ENCODE measurements at places on chromosomes 3 and 15. TPM values are rescaled to one million over a fixed set of nuclear protein-coding genes. Genes with fewer than 3 reads are reported as not detected.

DNA sequence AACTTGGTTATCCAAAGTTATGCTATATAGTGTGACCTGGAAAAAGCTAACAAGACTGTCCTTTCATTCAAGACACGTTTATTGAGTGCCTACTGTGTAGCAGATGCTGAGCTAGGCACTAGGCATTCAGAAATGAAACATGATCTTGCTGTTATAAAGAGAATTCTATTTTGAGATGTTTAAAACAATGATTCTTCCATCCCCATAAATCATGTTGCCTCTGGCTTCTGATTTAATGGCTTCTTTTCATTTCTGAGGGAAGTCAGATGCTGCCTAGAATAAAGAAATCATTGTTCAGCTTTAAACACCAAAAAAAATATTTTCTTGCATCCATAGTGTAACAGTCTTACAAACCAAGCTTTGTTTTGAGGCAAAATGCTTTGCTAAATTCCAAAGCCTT lies 620.9 kb upstream of the UBE2E2 start:
- no peak overlapping the region for H3K4me3 ChIP-seq
- no peaks in the 10 kb centered on the region for H3K27me3 ChIP-seq
- no peaks in the 10 kb centered on the region for H3K36me3 ChIP-seq
- peaks cover 7% of the 10 kb centered on the region for H3K4me1 ChIP-seq
- H3K27ac ChIP-seq: no peak overlapping the region
- no peak for DNase-seq

NLGN1 gene
- total RNA-seq: 0.51 TPM

- peak; percentile 63 for DNase-seq
- no peaks in the 10 kb centered on the region for H3K27me3 ChIP-seq
- no peaks in the 10 kb centered on the region for H3K36me3 ChIP-seq
- no peak overlapping the region for H3K4me3 ChIP-seq
These were observed 24.6 kb upstream of the CORO2B start for GRCh38 chr15:68553994-68554720.

FES gene
- 9.3 TPM for total RNA-seq

DNA sequence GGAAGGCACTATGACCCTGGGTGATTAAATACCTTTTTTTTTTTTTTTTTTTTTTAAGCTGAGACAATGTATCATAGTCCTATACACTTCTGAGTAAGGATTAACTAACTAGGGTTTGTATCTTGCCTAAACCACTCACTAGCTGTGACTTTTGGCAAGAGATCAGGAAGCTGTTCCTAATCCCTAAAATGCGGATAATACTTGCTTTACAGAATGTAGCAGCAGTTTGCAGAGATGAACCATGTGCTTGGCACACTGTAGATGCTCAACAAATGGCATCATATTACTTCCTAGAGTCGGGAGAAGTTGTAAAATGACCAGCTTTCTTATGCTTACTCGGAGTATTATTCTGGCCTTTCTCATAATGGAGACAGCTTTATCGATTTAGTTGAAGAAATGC lies 25.6 kb upstream of the PYGO1 start:
- no peaks in the 10 kb centered on the region for H3K4me1 ChIP-seq
- no peaks in the 10 kb centered on the region for H3K36me3 ChIP-seq
- no peak overlapping the region for H3K4me3 ChIP-seq
- DNase-seq: no peak
- H3K27ac ChIP-seq: no peak overlapping the region

DNA sequence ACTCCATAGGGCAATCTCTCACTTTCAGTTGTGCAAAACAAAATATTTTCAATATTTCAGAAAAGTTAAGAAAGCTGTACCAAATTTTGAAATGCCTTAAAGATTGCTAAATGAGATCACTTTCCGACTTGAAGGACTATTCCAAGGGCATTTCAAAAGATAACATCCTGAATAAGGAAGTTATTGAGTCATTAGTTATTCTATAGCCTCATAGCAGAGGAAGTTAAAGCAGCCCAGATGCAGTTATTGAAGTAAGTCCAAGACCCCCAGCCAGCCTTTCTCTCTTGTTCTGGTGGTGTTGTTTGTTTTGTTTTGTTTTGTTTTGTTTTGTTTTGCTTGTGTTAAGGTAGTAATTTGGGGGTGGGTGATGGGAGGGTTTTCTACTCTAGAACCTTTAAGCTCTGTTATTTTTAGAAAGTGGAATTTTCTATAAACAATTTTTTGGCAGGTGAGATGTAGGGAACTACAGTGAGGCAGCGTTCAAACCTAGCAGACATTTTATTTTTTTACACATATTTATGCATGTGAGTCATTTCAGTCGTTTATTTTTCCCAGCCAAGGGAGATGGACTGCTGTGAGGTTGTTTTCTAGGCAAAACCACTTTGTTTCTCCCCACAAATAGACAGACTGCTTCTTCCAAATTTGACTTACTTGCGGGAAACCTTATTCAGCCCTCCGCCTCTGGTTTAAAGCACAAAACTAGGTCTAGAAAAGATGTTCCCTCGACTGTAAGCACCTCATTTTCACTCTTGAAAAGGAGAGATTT lies 216.3 kb upstream of the ARPP21 start:
- no peak overlapping the region for H3K27ac ChIP-seq
- H3K4me3 ChIP-seq: no peak overlapping the region
- H3K4me1 ChIP-seq: peaks cover 4% of the 10 kb centered on the region

GRCh38 chr3:161508852-161509477 lies 12.4 kb downstream of the OTOL1 start:
- no peaks in the 10 kb centered on the region for H3K4me1 ChIP-seq
- no peak for DNase-seq
- no peaks in the 10 kb centered on the region for H3K27me3 ChIP-seq

- no peaks in the 10 kb centered on the region for H3K36me3 ChIP-seq
- no peak overlapping the region for H3K27ac ChIP-seq
- H3K4me3 ChIP-seq: no peak overlapping the region
These were observed 26.2 kb downstream of the ARPP21 start for GRCh38 chr3:35665390-35666055.

SYNM gene
- 2.0 TPM for total RNA-seq

NME9 gene
- total RNA-seq: 0.60 TPM

- H3K4me1 ChIP-seq: no peaks in the 10 kb centered on the region
- DNase-seq: no peak
- H3K27ac ChIP-seq: no peak overlapping the region
- no peak overlapping the region for H3K4me3 ChIP-seq
- H3K36me3 ChIP-seq: no peaks in the 10 kb centered on the region
These were observed 132.3 kb downstream of the LRRK1 start for GRCh38 chr15:101051291-101052030.

LARP6 gene
- total RNA-seq: 9.7 TPM

GRCh38 chr3:46574881-46575576 lies 8.9 kb upstream of the LRRC2 start:
- no peak overlapping the region for H3K4me3 ChIP-seq
- no peaks in the 10 kb centered on the region for H3K27me3 ChIP-seq

DNA sequence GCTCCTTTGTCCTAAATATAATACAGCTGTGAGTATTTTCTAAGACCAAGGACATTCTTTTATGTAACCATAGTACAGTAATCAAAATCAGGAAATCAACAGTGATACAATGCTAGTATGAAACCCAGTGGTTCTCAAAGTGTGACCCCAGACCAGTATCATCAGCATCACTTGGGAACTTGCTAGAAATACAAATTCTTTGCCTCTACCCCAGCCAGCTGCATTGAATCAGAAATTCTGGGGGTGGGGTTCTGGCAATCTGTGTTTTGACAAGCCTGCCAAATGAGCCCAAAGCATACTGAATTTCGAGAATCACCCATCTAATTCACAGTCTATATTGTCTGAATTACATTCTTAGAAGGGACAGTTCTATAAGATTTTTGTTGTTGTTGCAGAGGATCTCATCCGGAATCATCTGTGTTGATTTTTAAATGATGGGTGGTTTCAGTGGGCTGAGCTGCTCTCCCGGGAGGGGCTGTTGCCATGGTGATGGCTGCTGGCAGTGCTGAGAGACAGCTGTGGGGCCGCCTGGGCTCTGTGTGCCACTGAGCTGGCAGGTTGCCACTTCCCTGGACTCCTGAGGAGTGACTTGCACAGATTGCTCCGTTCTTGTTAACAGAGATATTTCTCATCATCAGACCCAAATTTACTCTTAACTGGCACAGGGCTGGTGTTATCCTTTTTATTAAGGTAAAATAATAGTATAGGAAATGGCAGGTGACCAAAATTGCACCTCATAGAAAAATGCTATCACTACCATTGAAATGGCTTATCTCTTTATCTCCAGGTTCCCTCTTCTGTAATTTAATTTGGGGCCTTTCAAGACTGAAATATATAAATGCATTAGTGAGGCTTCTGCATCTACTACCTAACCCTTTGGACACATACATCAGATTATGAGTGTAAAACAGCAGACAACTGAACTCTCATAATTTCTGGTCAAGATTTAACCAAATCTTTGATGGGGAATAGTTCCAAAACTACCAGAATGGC lies 56.5 kb downstream of the NEK11 start:
- H3K36me3 ChIP-seq: no peaks in the 10 kb centered on the region
- H3K4me1 ChIP-seq: no peaks in the 10 kb centered on the region
- no peaks in the 10 kb centered on the region for H3K27me3 ChIP-seq
- H3K4me3 ChIP-seq: no peak overlapping the region

DNA sequence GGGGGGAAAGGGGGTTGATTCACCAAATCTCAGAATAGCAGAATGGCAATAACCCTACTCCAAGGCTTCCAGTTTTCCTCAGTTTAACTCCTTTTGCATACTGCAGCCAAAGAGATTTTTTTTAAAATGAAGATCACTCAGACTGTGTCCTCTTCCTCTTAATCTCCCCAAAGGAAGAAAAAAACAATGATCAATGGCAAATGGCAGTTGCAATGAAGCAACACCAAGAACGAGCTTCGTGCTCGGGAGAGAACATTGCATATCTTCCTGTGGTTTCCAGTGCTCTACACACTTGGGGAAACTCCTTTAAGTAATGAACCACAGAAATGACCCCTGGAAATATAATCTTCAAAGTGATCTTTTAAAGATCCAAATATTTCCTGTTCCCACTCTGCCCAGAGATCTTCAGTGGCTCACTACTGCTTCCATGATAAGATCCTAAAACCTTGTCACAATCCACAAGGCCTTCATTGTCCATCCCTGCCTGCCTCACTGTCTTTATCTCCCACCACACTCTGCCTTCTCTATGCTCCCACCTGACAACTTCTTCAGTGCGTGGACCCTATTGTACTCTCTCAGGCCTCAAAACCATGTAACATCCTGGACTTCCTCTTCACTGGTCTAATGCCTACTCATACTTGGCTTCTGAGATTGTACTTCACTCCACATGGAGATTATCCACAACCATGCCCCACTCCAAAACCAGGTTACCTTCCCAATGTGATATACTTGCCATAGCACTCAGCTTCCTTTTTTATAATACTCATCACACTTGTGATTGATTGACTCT lies 394.8 kb downstream of the FHIT start:
- no peaks in the 10 kb centered on the region for H3K36me3 ChIP-seq
- H3K4me3 ChIP-seq: no peak overlapping the region
- H3K27me3 ChIP-seq: no peaks in the 10 kb centered on the region
- no peak for DNase-seq

- H3K4me3 ChIP-seq: no peak overlapping the region
- no peaks in the 10 kb centered on the region for H3K36me3 ChIP-seq
- no peak overlapping the region for H3K27ac ChIP-seq
These were observed 53.2 kb downstream of the MEF2A start for GRCh38 chr15:99618941-99619411.

LRRIQ4 gene
- not detected for total RNA-seq

- no peaks in the 10 kb centered on the region for H3K4me1 ChIP-seq
- no peak for DNase-seq
- no peaks in the 10 kb centered on the region for H3K27me3 ChIP-seq
- no peak overlapping the region for H3K27ac ChIP-seq
- no peak overlapping the region for H3K4me3 ChIP-seq
These were observed 11.0 kb upstream of the KNG1 start for GRCh38 chr3:186705882-186706780.

DNA sequence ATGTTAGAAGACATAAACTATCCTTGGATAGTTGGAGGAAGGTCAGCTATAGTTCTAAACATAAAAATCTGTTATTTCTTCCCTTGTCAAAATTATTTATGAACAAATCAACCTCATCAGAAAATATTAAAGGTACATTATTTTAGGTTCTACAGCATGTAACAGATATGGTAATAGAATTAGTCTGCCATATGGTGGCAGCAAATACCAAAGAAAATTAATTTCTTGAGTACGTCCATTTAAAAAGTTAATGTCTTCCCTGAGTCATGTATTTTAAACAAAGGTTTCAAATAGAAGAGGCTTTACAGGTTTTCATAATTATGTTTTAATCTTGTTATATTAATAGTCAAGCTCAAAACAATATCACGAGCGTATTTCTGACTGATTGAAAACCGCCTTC lies 17.9 kb upstream of the ANKRD28 start:
- H3K27ac ChIP-seq: no peak overlapping the region
- DNase-seq: no peak
- no peak overlapping the region for H3K4me3 ChIP-seq
- H3K4me1 ChIP-seq: peaks cover 10% of the 10 kb centered on the region
- H3K27me3 ChIP-seq: no peaks in the 10 kb centered on the region

SLC28A2 gene
- total RNA-seq: not detected

GRCh38 chr3:46854555-46854991 lies 8.7 kb downstream of the MYL3 start:
- no peaks in the 10 kb centered on the region for H3K36me3 ChIP-seq
- H3K27me3 ChIP-seq: no peaks in the 10 kb centered on the region
- no peak overlapping the region for H3K4me3 ChIP-seq
- no peak overlapping the region for H3K27ac ChIP-seq
- no peaks in the 10 kb centered on the region for H3K4me1 ChIP-seq

DNA sequence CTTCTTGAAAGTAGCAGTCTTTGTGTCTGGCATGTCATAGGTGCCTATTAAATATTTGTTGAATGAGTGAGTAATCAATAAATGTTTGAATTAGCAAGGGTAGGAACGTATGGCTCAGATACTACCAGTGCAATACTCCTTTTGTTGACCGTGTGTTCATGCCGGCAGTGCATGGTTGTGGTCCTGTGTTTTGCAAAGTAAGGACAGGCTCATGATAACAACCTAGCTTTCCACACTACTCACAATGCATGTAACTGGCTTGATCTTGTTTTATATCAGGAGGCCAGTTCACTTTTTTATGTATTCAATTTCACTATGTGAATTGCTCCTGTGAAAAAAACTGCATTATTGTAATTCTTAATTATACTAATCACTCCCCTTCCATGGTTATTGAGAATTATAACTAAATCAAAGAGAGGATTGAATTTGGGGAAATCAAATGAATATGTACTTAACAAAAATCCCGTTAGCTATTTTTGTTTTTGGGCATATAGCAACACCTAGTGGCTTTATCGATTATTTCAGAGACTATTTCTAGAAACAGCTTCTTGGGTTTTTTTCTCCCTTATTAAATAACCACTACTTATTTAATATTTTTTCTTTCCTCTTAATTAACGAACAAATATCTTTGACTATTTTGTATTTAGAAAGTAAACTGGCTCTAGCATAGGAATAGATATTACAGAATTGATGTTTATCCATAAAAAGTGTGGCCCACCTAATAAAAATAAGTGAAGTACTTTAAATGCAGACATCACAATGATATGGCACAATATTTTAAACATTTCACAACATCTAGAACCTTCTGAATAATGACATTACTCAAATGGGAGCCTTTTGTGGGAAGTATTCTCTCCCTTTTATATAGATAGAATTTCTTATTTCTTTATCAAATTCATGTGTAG lies 218.5 kb downstream of the BBX start:
- H3K27ac ChIP-seq: no peak overlapping the region
- DNase-seq: no peak
- no peak overlapping the region for H3K4me3 ChIP-seq

GRCh38 chr3:123371859-123372685 lies 76.8 kb downstream of the ADCY5 start:
- H3K36me3 ChIP-seq: no peaks in the 10 kb centered on the region
- no peak overlapping the region for H3K27ac ChIP-seq
- no peak for DNase-seq
- H3K27me3 ChIP-seq: no peaks in the 10 kb centered on the region
- no peaks in the 10 kb centered on the region for H3K4me1 ChIP-seq

GRCh38 chr15:85540085-85540797 lies 159.8 kb downstream of the AKAP13 start:
- H3K27me3 ChIP-seq: no peaks in the 10 kb centered on the region
- DNase-seq: no peak
- H3K4me1 ChIP-seq: peaks cover 35% of the 10 kb centered on the region

SLC41A3 gene
- total RNA-seq: 30.6 TPM

Measured in pancreas (tissue), 10 donors.